ENCODE measurements at places on chromosomes 2 and 18.

DNA sequence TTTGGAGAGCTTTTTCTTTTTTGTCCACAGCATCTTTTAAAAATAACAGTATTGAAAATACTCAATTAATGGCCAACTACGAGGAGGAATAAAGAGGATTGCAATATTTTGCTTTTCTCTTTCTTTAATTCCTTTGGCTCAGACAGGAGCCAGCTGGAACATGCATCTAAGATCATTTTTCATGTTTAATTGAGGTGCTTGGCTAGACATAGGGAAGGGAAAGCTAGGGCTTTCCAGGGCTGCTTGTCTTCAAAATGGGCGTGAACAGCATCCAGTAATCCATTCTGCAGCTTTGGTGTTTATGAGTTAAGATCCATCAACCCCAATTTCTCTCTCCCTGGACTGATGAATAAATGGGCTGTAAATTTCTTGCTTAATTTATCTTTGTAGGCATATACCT is 323.0 kb downstream of the PTPRM start:
- DNase-seq, result no peak

DNA sequence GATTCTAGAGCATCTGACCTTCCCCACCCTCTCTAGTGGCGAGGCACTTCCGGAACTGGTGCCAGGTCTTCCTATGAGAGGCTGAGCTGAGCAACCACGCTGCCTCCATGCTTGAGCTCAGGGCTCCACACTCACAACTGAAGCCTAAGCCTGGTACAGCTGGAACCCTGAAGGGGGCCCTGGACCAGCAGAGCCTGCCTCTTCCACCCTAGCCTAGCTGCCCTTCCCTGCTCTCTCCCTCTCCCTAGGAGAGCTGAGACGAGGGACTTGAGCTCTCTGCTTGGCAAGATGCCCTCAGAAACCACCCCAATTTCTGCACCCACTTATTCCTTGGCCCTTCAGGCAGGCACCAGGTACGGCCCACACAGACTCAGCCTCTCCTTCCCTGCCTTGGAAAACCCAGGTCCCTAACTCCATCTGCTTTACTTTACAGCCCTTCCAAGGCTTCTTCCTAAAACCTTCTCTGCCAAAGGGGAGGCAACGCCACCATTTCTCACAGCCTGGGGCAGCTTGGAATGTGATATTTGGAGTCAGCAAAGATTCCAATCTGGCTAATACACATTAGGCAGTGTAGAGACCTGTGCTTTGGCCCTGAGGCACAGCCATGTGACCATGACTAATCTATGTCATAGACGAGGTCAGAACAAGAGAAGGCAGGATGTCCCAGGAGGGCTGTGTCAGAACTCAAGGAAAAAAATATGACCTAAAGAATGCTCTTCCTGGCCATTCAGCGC is 18.8 kb downstream of the COX7A2L start:
- no peak for DNase-seq

DNA sequence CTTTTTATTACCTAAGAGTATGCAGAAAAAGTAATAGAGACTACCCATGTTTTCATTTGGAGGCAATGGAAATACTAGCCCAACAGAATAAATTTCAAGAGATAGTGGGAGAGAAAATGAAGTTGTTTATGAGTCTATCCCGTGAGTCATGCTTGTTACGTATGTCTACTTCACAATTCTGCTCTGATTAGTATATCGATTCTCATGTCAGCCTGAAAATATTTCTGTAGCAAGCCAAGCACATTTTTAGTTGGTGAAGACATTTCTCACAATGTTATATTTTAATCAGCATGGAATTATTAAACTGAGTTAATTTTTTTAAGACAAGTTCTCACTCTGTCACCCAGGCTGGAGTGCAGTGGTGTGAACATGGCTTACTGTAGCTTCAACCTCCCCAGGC is 346.1 kb downstream of the RPRM start:
- DNase-seq, result no peak

DNA sequence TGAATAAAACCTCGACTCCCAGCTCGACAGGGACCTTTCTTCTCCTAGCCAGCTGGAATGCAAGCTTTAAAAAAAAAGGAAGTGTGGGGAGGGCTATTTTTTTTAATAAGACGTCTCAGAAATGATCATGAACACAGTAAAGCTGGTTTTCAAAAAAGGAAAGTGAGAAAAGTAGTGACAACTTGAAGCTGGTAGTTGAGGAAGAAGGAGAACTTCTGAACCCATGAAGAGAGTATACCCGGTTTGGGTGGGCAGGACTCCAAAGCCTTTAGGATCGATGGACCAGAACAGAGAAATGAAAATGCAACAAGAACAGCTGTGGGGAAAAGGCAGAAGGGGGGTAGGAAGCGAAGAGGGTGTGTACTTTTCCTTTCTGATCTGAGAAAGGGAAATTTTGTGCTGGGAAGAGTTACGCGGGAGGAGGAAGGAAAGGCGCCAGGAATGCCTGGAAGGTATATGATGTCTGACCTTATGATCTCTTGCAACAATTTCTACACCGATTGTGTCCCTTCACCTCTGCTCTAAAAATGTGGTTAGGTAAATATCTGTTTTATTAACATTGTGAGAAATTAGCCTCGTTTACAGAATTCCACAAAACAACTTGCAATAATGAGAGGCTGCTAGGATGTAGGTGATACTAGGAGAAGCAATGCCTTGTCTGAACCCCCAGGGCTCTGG is 22.6 kb upstream of the CYP1B1 start:
- DNase-seq, result no peak

- DNase-seq, result no peak
These were observed 34.6 kb upstream of the INSIG2 start for GRCh38 chr2:118053681-118054080.

GRCh38 chr2:231521443-231521842 is 8.8 kb downstream of the NMUR1 start:
- no peak for DNase-seq

DNA sequence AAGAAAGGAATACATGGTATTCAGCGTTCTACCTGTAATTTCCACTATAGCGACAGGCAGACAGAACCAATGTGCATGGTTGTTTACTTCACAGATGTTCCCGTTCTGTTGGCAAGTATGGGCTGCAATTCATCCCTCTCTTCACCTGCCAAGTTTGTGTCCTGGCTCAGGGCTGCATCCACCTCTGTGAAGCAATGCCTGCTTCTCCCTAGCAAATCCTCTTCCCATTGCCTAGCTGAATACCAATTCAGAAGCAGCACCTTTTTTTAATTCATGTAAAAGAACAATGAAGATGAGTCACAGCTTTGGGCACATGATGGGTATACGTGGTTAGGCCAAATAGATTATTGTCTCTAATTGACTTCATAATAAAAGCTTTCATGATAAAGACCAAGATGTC is 54.7 kb upstream of the LRATD1 start:
- no peak for DNase-seq

DNA sequence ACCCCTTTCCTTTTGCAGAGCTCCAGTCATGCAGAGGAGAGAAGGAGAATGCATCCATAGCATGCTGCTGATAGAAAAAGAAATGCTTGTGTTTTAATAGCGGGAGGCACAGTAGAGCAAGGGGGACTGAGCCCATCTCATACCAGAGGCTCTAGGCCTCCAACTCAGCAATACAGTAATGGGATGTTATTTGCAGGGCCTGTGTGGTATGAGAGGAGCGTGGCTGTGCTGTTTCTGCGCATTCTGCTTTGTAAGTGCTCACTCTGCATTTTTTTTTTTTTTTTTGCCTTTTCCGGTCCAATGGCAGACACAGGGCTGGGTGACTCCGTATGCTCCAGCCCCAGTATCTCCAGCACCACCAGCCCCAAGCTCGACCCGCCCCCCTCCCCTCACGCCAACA is 200.0 kb downstream of the GBX2 start:
- no peak for DNase-seq

DNA sequence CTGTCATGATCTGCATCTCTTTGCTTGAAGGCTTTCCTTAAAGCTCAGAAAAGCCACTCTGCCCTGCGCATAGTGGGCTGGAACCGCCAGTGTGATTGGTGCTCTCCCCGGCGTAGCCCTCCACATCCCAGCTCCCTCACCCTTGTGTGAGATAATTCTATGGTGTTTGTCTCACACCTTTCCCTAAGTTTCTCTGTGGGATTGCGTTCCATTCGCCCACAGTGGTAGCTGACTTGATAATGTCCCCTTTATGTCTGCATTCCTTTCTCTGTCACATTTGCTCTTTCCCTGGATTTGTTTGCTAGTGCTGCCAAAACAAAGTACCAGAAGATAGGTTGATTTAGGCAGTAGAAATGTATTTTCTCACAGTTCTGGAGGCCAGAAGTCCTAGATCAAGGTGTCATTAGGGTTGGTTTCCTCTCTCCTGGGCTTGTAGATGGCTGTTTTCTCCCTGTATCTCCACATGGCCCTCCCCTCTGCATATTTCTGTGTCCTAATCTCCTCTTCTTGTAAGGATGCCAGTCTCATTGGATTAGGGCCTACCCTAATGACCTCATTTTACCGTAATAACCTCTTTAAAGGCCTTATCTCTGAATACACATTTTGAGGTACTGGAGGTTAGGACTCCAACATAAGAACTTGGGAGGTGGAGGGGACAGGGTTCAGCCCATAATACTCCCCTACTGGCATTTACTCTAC is 7.4 kb upstream of the TMEM87B start:
- no peak for DNase-seq

DNA sequence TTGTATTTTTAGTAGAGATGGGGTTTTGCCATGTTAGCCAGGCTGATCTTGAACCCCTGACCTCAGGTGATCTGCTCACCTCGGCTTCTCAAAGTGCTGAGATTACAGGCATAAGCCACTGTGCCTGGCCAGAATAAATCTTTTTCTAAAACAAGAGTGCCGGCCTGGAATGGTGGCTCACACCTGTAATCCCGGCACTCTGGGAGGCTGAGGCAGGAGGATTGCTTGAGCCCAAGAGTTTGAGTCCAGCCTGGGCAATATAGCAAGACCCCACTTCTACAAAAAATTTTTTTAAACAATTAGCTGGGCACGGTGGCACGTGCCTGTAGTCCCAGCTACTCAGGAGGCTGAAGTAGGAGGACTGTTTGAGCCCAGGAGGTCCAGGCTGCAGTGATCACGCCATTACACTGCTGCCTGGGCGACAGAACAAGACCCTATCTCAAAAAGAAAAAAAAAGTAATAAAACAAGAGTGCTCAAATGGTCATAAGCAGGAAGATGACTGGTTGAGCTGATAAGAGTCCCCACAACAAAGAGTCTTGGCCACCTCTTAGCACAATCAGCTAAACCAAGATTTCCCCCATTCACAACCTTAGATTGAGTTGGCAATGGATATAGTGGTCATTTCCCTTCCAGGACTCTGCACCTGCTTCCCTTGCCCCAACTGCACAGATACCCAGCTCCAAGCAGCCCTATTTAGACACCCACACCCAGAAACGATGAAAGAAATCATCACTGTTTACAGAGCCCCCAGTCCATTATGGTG is 5.8 kb upstream of the UCN start:
- DNase-seq, result no peak

GRCh38 chr2:234032279-234032856 is 18.1 kb upstream of the SPP2 start:
- no peak for DNase-seq

GRCh38 chr2:230906471-230907230 is 18.4 kb downstream of the GPR55 start:
- DNase-seq, result no peak

DNA sequence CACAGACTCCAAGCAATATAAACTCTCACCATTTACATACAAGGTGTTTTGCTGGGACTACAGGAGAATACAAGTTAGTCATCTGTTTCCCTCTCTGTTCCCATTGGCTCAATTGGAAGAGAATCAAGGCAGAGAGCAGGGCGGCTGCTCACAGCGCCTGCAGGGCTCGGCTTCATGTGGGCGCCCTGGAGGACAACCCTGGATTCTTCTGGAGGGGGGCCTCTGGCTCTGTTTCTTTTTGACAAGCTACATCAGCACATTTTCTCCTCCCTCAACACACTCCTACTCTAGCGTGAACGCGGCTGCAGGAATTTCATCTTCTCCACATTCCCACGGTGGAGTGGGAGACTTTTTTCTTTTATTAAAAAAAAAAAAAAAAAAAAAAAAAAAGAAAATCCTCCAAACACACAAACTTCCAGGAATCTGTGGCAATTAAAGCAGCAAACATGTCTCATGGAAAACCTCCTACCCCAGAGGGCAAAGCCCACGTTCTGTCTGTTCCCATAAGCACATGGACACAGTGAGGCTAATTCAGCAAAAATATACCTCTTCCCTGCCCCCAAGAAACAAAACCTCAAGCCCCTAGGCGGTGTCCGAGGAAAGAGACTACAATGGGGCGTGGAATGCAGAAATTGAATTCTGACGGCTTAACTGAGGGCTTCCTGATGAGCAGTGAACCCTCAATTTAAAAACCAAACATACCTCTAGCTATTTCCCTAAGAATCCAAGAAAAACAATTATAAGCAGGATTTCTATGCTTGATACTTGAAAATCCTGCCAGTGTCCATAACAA is 50.6 kb downstream of the PARD6G start:
- DNase-seq, result no peak

DNA sequence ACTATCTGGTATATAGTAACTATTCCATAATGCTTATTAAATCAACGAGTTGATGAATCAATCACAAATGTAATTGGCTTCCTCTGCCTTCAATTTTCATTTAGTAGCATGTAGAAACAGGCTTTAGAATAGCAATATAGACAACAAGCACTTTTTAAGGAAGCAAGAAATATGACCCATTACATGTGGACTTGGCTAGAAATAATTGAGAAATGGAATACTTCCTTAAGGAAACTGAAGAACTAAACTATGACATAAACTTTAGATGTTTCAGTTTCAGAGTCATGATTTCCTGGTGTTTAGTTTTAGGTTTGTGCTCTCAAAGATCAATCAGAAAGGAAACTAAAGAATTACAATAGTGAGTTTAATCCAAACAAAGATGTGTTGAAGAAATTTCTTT is 443.8 kb downstream of the MBD2 start:
- DNase-seq, result no peak

GRCh38 chr2:28619213-28620196 is 123.6 kb downstream of the PLB1 start:
- no peak for DNase-seq

- no peak for DNase-seq
These were observed 152.2 kb downstream of the RPIA start for GRCh38 chr2:88843651-88844050.

- no peak for DNase-seq
These were observed 142.9 kb downstream of the RPIA start for GRCh38 chr2:88834376-88834775.

DNA sequence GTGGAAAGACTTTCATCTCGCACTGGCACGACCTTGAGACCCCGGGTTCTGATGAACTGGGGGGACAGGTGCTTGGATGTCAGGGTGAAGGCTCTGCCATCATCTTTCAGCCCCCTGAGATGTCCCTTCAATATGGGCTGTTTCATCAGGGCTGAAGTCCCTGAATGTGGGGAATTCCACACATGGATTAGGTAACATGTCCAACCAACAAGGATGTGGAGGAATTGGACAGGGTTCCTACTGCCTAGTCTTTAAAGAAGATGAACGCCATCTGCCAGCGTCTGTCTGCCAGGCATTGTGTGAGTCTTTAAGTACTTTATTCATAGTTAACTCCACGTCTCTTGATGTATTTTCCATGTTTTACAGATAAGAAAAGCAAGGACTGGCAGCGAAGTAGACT is 5.9 kb upstream of the GRHL1 start:
- DNase-seq, result no peak

- no peak for DNase-seq
These were observed 28.2 kb downstream of the UBE2F start for GRCh38 chr2:237995036-237995435.
